ENCODE measurements at places on chromosomes 13 and 19.
A peak's percentile ranks its signal among the peaks of the same experiment; 100 is the strongest.

- DNase-seq, result no peak
These were observed 5.6 kb upstream of the TEX29 start for GRCh38 chr13:111314852-111315251.

DNA sequence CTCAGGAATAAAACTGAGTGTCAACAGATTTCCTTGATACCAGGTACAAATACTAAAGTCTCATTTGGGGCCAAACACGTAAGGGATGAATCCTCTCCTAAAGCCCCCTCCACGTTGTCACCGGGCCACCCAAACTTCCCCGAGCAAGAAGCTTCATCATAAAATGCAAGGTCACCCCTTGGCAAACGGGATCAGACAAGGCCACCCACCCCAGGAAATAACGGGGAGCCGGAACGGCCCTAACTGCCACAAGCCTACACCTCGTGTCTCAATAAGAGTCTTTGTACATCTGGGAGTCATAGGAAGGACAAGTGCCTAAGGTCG, 717 bp downstream of the EEF2 start:
- DNase-seq, result no peak

- no peak for DNase-seq
These were observed 225.9 kb downstream of the OLFM4 start for GRCh38 chr13:53254500-53254899.

DNA sequence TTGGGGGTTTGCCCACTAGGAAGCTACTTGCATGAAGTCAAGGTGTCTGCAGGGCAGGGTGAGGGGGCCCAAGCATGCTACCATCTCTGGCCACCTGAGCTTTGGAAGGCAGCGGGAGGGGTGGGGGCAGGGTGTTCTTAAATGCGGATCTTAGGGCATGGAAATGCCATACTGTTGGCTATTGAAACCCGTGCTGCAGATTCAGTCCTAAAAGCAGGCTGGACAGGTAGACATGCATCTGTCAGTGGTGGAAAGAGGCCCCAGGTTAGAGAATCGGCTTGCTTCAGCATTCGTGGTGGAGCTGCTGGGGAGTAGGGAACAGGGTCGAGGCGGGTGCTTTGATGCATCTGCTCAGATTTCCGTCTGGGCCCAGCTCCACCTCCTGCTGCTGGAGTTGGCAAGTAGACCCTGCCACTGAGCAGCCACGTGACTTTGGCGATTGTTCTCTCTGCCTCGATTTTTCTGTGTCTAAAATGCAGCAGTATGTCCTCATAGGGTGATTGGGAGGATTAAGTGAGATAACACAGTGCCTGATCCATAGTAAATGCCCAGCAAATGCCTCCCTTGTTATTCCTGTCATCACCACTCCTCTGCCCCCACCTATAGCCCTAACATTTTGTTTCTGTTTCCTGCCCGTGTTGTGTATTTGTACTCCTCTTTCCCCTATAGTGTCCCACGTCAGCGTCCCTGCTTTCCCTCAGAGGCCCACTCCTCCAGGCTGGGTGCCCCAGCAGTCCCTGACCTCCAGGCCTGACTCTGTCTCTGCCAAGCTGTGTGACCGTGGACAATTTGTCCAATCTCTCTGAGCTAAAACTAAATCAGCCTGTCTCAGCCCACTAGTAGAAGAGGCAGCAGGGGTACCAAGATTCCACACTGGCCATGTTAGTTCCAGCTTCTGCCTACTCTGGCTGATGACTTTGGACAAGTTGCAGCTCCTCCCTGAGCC, 5.8 kb downstream of the PPP1R37 start:
- DNase-seq, result no peak

GRCh38 chr19:54364775-54365257, at the start of gene LAIR1:
LAIR1 (minus strand) TSS chr19:54364931; CDS start chr19:54364804, 127 bp downstream.
- DNase-seq, result no peak

DNA sequence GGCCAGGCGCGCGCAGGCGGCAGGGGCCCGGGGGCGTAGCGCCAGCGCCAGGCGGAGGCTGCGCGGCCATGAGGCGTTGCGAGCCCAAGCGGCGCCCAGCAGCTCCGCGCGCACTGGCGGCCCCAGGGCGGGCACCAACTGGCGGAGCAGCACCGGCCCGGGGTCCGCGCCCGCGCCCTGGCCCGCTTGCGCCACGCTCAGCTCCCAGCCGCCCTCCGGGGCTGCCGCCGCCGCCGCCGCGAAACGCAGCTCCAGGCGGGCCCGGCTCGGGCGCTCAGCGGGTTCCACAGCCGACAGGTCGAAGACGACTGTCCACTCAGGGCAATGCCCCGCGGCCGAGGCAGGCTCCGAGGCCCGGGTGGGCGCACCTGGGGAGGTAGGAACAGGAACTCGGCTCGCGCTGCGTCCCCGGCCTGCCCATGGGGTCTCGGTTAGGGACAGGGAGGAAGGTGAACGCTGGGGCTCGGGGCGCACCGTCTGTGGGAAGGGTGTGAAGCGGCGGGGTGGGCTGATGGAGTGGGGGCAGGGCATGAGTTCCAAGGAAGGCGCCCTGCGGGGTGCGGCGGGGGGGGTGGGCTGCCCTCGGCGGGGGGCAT, 26.8 kb downstream of the CERS1 start:
- DNase-seq, result no peak

DNA sequence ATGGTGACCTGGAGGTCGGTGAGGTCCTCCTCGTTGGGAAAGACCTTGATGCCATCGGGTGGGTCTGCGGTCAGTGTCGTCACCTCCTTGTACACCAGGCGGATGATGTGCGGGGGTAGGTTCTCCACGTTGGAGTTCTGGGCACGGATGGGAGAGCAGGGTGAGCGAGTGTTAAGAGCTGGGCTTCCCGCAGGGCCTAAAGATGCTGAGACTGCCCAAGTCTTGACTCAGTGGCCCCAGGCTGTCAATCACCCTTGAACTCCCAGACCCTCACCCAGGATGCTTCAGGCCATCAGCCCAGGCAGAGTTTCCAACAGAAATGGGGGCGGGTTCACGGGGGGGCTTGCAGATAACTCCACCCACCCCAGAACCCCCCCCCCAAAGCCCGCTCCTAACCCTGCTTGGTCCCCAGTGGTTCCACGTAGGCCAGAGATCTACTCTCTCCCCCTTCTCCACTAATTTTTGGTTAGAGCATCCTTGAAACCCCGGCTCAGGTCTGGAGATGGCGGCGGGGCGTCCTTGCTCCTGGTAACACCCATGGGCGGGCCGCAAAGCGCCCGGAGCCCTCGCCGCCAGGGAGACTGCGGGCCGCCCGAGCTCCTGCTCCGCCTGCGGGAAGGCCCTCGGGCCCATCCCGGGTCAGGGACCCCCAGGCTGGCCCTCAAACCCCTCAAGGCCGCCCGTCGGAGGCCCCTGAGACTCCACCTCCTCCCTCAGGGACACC, 600 bp downstream of the UBE2S start:
- no peak for DNase-seq

DNA sequence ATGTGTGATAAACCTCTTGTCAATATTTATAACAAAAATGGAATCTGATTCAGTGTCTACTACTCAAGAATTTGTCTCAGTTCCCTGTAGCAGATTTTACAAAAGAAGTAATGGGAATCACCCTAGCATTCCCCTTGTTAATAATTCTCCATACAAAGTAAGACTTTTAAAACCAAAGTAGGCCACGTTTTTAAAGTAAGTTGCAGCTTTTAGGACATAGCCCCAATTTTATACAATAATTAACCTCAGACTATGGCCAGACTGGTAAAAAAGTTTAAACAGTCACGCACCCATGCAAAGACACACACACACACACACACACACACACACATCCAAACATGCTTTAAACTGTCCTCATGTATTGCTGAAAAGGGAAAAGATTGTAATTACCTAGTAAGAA, 589.9 kb downstream of the PCDH9 start:
- DNase-seq, result no peak

DNA sequence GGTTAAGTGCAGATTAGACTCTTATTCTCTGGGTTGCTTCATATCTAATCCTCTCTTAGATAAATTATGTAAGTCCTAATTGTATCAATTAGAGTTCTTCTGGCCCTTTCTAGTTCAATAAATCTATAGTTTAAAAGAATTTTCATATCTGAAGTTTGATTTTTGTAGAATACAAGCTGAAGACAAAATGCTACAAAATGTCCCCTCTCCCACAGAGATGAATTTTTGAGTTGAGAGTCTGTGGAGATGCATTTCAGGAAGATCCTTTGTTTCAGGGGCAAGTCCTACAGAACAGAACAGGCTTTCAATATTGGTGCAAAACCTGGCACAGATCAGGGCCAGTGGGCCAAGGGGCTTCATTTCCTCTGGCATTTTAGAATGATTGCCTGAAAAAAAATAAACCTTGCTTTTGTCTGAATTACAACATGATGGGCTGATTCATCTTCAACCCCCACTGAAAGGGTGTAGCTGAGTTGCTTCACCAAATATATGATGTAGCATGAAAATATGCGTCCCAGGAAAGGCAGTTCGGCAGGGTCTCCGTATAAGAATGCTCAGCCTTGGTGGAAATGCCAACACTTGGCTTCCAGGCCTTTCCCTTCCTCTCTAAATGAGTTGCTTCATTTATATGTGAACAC, 6.4 kb upstream of the IPO5 start:
- no peak for DNase-seq

- no peak for DNase-seq
These were observed 73.4 kb upstream of the POMP start for GRCh38 chr13:28585561-28585960.

DNA sequence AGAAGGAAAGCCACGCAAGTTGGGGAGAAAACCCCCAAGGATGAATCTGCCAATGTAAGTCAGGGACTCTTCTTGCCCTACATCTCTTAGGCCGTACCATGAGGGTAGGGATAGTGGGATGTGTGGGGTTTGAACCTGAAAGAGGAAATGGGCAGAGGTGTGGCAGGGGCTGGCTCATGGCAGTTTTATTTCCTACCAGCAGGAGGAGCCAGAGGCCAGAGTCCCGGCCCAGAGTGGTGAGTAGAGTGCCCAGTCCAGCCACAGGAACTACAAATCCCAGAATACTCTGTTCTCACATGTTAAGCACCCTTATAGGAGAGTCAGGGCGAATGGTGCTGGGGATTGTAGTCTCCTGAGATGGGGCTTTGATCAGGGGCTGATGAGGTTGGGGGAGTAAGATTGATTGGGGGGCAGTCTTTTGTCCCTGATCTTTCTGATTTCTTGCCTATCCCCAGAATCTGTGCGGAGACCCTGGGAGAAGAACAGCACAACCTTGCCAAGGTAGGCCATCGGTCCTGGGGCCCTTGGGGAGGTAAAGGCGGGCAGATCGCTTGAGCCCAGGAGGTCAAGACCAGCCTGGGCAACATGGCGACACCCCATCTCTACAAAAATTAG, 16.5 kb downstream of the VASP start:
- peak; percentile 80 for DNase-seq

GRCh38 chr13:106883976-106884375, 316.0 kb upstream of the ARGLU1 start:
- DNase-seq, result no peak

DNA sequence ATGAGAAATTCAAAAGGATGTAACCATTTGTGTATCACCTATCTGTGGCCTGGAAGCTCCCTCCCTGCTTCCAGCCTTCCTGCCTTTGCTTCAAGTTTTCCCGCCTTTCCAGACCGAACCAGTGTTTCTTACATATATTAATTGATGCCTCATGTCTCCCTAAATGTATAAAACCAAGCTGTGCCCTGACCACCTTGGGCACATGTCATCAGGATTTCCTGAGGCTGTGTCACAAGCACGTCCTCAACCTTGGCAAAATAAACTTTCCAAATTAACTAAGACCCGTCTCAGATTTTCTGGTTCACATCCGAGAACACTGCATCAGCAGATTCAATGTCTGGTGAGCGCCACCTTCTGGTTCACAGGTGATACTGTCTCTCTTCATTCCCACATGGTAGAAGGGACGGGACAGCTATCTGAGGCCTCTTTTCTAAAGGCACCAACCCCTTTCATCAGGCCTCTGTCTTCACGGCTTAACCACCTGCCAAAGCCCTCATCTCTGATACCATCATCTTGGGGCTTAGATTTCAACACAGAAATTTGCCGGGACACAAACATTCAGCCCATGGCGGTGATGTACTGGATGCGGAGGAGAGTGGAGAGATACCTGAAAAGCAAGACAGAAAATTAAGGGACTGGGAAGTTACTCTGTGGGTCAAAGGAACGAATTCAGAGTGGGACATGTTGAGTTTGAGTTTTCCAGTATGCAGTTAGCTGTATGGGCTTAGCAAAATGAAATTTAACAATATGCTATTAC, 58.7 kb upstream of the PABPC3 start:
- DNase-seq, result no peak

- DNase-seq, result no peak
These were observed 612.1 kb upstream of the KLHL1 start for GRCh38 chr13:70720386-70720785.

GRCh38 chr13:43472339-43472738, 314.4 kb downstream of the ENOX1 start:
- DNase-seq, result no peak

DNA sequence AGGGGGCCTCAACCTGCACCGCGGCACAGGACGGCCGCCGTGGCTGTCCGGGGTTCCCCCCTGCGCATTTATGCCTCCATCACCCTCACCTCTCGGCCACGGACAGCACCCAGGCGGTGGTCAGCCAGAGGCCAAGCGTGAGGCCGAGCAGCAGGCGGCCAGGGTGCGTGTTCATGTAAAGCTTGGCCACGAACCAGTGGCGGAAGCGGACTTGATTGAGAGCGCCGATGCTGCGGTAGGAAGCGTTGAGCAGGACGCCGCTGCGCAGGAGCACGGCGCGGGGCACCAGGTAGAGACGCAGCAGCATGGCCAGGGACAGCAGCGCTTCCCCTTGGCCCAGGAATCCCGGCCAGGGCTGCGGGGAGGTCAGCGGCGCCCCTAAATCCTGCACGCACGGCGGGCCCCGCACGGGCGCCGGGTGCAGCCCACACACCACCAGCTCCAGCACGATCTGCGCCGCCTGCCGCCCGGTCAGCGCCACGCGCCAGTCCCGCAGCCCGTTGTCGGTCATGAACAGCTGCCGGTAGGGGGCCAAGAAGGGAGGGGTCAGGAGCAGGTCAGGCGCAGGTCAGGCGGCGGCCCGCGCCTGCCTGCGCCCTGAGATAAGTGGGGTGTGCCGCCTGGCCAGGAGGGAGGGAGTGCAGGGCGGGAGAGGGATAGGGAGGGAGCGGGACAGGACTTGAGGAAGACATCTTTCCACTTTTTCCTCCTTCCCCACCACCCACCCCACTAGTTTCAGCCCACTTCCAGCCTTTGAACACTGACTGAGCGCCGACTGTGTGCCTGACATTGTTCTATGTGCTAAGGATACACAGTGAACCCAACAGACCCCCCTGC, 6.5 kb downstream of the KCNN4 start:
- no peak for DNase-seq

- no peak for DNase-seq
These were observed 243.4 kb downstream of the ENOX1 start for GRCh38 chr13:43543331-43543730.

- DNase-seq, result no peak
These were observed 1291.0 kb upstream of the SLC10A2 start for GRCh38 chr13:104357174-104357573.

DNA sequence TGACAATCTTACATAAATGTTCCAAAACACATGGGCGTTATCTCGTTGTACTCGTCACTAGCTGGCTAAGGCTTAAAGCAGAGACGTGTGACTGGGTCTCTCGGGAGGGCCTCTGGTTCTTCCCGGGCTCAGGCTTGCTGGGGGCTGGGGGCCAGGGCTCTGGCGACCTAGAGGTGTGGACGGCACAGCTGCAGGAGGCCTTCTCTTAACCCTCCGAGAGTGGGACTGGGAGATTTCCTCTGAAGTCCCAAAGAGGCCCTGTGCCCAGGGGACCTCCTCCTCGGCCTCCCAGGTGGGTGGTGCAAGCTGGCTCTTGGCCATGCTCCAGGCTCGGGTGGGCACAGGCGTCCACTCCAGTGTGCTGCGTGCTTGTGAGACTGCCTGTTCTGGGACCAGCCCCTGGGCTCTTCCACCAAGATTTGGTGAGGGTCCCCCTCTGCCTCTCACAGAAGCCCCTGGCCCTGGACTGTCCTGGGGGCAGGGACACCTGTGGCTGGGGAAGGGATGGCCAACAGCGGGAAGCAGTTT, 2.2 kb downstream of the CAPS start:
- no peak for DNase-seq

- DNase-seq, result no peak
These were observed 2.4 kb upstream of the TGFBR3L start for GRCh38 chr19:7912144-7912696.
